ENCODE measurements at places on chromosomes 6 and 20. TPM values are rescaled to one million over a fixed set of nuclear protein-coding genes. Genes with fewer than 3 reads are reported as not detected.

GRCh38 chr20:59434960-59435359 lies 134.5 kb downstream of the EDN3 start:
- DNase-seq: no peak

- DNase-seq: no peak
Measured at GRCh38 chr6:93104195-93104817, 315.1 kb downstream of the EPHA7 start.

- DNase-seq: no peak
Measured at GRCh38 chr6:166553563-166554271, 32.8 kb downstream of the RAMACL start.

GRCh38 chr6:81816380-81816779 lies 63.9 kb upstream of the TENT5A start:
- no peak for DNase-seq

DNA sequence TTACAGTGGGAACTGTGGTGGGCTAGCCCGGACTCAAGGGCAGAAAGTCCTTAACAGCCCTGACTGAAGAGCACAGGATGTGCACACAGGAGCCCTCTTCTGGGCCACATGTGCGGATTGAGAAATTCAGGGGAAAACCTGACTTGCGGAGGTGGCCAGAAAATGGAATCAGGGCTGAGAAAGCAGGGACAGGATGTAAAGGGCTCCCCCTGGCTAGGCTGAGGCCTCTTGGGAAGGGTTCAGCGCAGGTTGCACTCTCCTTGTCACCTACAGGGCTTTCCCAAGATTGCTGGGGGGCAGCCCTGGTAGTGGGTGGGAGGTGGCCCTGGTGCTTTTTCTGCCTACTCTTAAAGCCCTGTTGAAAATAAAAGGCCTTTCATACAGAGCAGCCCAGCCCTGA lies 251.2 kb downstream of the SLC24A3 start:
- no peak for DNase-seq

GRCh38 chr6:149061930-149062329 lies 255.6 kb upstream of the TAB2 start:
- DNase-seq: no peak

- DNase-seq: no peak
Measured at GRCh38 chr6:157683707-157684106, 139.3 kb upstream of the SNX9 start.

- no peak for DNase-seq
Measured at GRCh38 chr6:149729824-149730223, 11.9 kb upstream of the LATS1 start.

DNA sequence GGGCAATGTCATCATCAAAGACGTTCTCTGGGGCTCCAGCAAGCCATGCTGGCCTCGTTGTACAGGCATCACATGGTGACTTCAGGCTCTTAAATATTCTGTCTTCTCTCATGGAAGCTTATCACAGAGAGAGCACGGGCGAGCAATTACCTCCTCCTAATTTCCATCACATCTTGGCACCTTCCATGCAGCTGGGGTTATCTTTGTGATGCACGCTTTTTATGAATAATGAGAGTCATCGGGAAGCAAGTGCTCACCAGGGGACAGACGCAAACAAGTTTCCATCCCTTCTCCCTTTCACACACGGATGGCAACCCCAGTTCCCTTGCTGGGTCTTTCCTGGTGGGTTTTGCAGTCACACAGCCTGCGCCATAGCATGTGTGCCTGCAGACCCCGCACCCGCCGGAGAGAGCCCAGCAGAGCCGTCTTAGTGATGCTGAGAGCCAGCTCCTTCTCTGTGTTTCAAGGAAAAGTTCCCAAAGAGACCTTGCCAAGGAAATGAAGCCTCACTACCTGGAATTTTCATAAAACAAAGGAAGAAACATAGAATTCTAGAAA lies 116.3 kb upstream of the AFDN start:
- no peak for DNase-seq

GRCh38 chr6:5556011-5556410 lies 294.7 kb downstream of the FARS2 start:
- no peak for DNase-seq

The GMPR gene
- 228 TPM for total RNA-seq

The SIRPG gene
- 0.32 TPM for total RNA-seq

The GGTLC1 gene
- total RNA-seq: not detected

The RGS17 gene
- total RNA-seq: 3.3 TPM

Data from prostate gland (tissue), 2 donors.